ENCODE measurements at places on chromosomes 12 and 14.

GRCh38 chr12:5434647-5435560 lies 3.0 kb downstream of the NTF3 start:
- no peak overlapping the region for H3K27ac ChIP-seq
- no peak for DNase-seq
- no peak overlapping the region for H3K4me3 ChIP-seq

DNA sequence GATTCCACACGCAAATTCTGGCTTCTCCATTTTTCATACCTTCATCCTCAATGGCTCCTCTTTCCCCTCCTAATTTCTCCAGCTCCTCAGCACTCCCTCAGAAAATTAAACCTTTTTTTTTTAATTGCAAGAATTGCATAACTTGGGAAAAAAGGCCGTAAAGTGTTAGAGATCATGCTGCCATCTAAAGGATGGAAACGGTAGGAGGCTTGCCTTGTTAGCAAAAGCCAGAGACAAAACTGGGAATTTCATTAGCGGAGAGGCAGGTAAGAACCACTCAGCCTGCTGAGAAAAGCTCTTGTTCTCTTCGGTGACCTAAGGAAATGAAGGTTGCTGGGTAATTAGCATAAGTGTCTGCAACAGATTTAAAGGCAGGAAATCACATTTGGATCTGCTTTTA lies 204.3 kb downstream of the AEBP2 start:
- H3K27me3 ChIP-seq, result no peaks in the 10 kb centered on the region
- DNase-seq, result no peak
- peaks cover 16% of the 10 kb centered on the region for H3K36me3 ChIP-seq
- peak overlapping the region; percentile 4 for H3K27ac ChIP-seq

DNA sequence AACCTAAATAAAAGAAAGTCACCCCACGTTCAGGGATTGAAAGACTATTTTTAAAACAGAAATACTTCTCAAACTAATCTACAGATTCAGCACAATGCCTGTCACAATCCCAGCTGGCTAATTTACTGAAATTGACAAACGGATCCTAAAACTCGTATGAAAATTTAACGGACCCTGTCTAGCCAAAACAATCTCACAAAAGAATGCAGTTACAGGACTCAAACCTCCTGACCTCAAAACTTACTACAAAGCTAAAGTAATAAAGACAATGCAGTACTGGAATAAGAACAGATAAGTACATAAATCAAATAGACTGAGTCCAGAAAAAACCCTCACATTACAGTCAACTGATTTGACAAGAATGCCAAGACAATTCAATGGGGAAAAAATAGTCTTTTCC lies 48.8 kb downstream of the IPO8 start:
- no peak overlapping the region for H3K27ac ChIP-seq
- no peak for DNase-seq
- no peaks in the 10 kb centered on the region for H3K4me1 ChIP-seq
- H3K36me3 ChIP-seq, result no peaks in the 10 kb centered on the region
- H3K4me3 ChIP-seq, result no peak overlapping the region
- no peaks in the 10 kb centered on the region for H3K27me3 ChIP-seq

DNA sequence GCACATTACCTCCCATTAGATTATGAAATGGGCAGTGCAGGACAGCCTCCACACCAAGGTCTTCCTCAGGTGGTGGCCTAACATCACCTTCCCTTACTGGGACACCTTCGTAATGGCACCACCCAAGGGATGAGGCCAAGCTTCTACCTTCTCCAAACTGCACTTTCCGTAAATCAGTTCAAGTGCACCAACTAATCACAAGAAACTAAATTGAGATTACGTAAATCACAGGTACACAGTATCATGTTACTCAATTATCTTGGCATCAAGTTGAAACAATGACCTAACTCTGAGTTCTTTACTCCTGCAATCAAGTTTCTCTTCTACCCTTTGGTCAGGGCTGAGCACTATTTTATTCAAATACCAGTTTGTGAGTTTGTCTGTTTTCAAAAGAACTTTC lies 13.8 kb downstream of the SLC41A2 start:
- no peaks in the 10 kb centered on the region for H3K36me3 ChIP-seq
- no peak for DNase-seq
- no peak overlapping the region for H3K4me3 ChIP-seq
- H3K4me1 ChIP-seq, result no peaks in the 10 kb centered on the region
- H3K27ac ChIP-seq, result no peak overlapping the region
- no peaks in the 10 kb centered on the region for H3K27me3 ChIP-seq

- no peak overlapping the region for H3K4me3 ChIP-seq
- peaks cover 4% of the 10 kb centered on the region for H3K36me3 ChIP-seq
- peaks cover 4% of the 10 kb centered on the region for H3K4me1 ChIP-seq
- peaks cover 11% of the 10 kb centered on the region for H3K27me3 ChIP-seq
- no peak for DNase-seq
- no peak overlapping the region for H3K27ac ChIP-seq
Measured at GRCh38 chr14:94448071-94448808, 4.4 kb downstream of the SERPINA11 start.

- DNase-seq, result no peak
- H3K4me1 ChIP-seq, result peaks cover 26% of the 10 kb centered on the region
- H3K27ac ChIP-seq, result peak overlapping the region; percentile 29
- H3K4me3 ChIP-seq, result no peak overlapping the region
- H3K27me3 ChIP-seq, result peaks cover 4% of the 10 kb centered on the region
- H3K36me3 ChIP-seq, result no peaks in the 10 kb centered on the region
Measured at GRCh38 chr14:55760789-55761566, 181.0 kb downstream of the KTN1 start.

- no peak overlapping the region for H3K4me3 ChIP-seq
- H3K4me1 ChIP-seq, result no peaks in the 10 kb centered on the region
Measured at GRCh38 chr12:88247241-88247643, 105.1 kb downstream of the TMTC3 start.

GRCh38 chr14:74609721-74610120 lies 2.3 kb downstream of the LTBP2 start:
- peaks cover 3% of the 10 kb centered on the region for H3K36me3 ChIP-seq
- H3K4me3 ChIP-seq, result no peak overlapping the region
- DNase-seq, result no peak
- peaks cover 3% of the 10 kb centered on the region for H3K4me1 ChIP-seq
- H3K27ac ChIP-seq, result no peak overlapping the region

- H3K27me3 ChIP-seq, result peaks cover 8% of the 10 kb centered on the region
- H3K36me3 ChIP-seq, result peaks cover 6% of the 10 kb centered on the region
- no peak overlapping the region for H3K4me3 ChIP-seq
- no peak overlapping the region for H3K27ac ChIP-seq
Measured at GRCh38 chr14:74960736-74961135, 5.3 kb upstream of the PGF start.

- DNase-seq, result no peak
- H3K4me3 ChIP-seq, result no peak overlapping the region
- no peak overlapping the region for H3K27ac ChIP-seq
- H3K36me3 ChIP-seq, result no peaks in the 10 kb centered on the region
- peaks cover 9% of the 10 kb centered on the region for H3K27me3 ChIP-seq
Measured at GRCh38 chr12:54991161-54991990, 6.8 kb upstream of the TESPA1 start.

DNA sequence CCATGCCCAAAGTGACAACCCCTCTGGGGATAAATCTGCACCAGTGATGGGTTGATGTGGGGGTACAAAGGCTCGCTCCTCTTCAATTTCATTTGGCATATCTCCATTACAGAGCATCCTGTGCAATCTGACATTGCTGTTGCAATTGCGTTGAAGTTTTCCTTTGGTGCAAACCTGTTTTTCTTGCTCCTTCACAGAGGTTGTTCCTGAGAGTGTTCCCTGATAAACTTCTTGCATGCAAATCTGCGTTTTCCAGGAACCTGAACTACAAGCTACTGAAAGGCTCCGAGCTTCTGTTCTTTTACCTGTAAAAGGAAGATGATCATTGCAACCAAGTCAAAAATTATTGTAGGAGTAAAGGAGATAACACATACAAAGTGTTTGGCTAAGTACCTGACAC lies 26.1 kb downstream of the SERPINA11 start:
- H3K4me3 ChIP-seq, result no peak overlapping the region
- DNase-seq, result no peak
- no peaks in the 10 kb centered on the region for H3K27me3 ChIP-seq
- H3K36me3 ChIP-seq, result no peaks in the 10 kb centered on the region

DNA sequence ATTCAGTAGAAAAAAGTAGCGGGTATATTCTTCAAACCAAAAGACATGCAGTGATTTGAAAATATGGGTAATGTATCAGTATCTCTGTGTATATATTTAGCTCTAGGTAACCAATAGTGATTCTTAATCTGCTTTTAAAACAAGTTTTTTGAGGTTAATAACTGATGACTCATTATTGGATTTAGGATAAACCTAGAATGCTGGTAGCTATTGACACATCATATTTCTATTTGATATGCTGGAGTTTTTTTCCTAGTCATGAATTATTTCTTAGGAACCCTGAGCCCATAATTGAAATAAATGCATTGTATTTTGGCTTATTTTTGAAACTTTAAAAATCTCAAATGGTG lies 15.5 kb downstream of the ARF6 start:
- no peaks in the 10 kb centered on the region for H3K36me3 ChIP-seq
- DNase-seq, result no peak
- peaks cover 4% of the 10 kb centered on the region for H3K27me3 ChIP-seq
- H3K4me1 ChIP-seq, result no peaks in the 10 kb centered on the region
- no peak overlapping the region for H3K27ac ChIP-seq
- H3K4me3 ChIP-seq, result no peak overlapping the region

- no peaks in the 10 kb centered on the region for H3K4me1 ChIP-seq
- no peaks in the 10 kb centered on the region for H3K36me3 ChIP-seq
- H3K27ac ChIP-seq, result no peak overlapping the region
Measured at GRCh38 chr12:83985084-83985483, 927.5 kb downstream of the SLC6A15 start.

DNA sequence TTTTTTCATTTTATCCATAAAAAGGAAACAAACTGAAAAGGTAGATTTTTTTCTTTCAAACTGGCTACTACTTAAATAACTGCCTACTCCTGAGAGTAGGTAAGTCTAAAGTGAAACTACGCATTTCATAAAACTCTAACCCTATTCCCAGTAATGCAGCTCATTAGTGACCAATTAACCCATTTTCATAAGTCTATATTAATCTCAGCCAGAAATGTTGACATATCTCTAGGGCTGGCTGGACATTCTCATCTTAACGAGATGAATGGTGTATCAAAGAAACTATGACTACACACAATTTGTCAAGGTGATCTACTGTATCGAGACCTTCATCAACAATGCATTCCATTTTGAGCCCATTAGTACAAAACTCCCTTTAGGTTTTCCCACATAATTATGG lies 57.2 kb downstream of the EPS8 start:
- H3K36me3 ChIP-seq, result no peaks in the 10 kb centered on the region
- H3K4me1 ChIP-seq, result no peaks in the 10 kb centered on the region
- no peak for DNase-seq
- no peak overlapping the region for H3K4me3 ChIP-seq
- H3K27ac ChIP-seq, result no peak overlapping the region

DNA sequence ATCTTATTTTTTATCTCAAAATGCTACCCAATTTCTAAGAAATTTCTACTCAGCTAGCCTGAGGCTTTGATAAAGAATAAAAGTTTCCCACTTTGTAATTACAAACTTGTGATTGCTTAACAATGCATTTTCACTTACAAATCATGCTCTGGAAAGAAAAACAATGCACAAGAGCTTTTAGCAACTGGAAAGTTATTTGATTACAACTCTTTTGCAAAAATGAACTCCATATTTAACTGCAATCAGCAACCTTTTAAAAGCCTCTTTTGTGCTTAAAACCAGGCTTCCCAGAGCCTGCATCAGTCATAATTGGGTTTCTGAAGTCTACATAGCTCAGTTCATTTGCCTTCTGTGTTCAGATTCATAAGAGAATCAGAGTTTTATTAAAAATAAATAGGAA lies 395.2 kb downstream of the PAWR start:
- no peaks in the 10 kb centered on the region for H3K4me1 ChIP-seq
- DNase-seq, result no peak
- no peak overlapping the region for H3K4me3 ChIP-seq

- H3K36me3 ChIP-seq, result no peaks in the 10 kb centered on the region
- no peak overlapping the region for H3K27ac ChIP-seq
- no peak for DNase-seq
- no peaks in the 10 kb centered on the region for H3K27me3 ChIP-seq
- no peak overlapping the region for H3K4me3 ChIP-seq
Measured at GRCh38 chr12:14833952-14834351, 9.4 kb downstream of the ART4 start.

- DNase-seq, result no peak
- no peaks in the 10 kb centered on the region for H3K4me1 ChIP-seq
Measured at GRCh38 chr14:58215191-58215914, 15.4 kb downstream of the ACTR10 start.

- H3K4me3 ChIP-seq, result no peak overlapping the region
- no peak for DNase-seq
- H3K4me1 ChIP-seq, result no peaks in the 10 kb centered on the region
- no peak overlapping the region for H3K27ac ChIP-seq
- H3K27me3 ChIP-seq, result peaks cover 3% of the 10 kb centered on the region
Measured at GRCh38 chr14:69994002-69994401, 114.8 kb downstream of the SMOC1 start.

GRCh38 chr12:18165422-18165871 lies 75.5 kb upstream of the RERGL start:
- H3K4me1 ChIP-seq, result no peaks in the 10 kb centered on the region
- no peak overlapping the region for H3K4me3 ChIP-seq
- DNase-seq, result no peak
- no peak overlapping the region for H3K27ac ChIP-seq
- no peaks in the 10 kb centered on the region for H3K36me3 ChIP-seq

- H3K27ac ChIP-seq, result no peak overlapping the region
- DNase-seq, result no peak
- H3K36me3 ChIP-seq, result no peaks in the 10 kb centered on the region
- no peaks in the 10 kb centered on the region for H3K27me3 ChIP-seq
- H3K4me3 ChIP-seq, result no peak overlapping the region
- no peaks in the 10 kb centered on the region for H3K4me1 ChIP-seq
Measured at GRCh38 chr12:23113781-23114180, 488.8 kb downstream of the ETNK1 start.

DNA sequence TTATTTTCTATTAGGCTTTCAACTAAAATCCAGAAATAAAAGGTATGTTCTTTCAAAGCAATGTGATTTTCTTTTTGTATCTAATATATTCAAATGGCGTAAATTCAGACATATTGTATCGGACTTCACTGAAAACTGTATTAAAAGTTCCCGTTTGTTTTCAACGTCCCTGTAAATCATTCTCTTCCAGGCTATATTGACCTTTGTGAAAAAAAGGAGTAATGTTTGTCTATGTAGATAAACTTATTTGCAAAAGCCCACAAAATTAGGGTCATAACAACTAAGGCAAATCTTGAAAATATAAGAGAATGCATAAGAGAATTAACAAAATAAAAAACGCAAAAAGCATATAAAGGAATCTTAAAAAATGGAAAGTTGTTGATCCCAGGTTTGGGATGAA lies 1492.4 kb downstream of the AACS start:
- H3K36me3 ChIP-seq, result peaks cover 4% of the 10 kb centered on the region
- peaks cover 4% of the 10 kb centered on the region for H3K27me3 ChIP-seq
- H3K4me3 ChIP-seq, result no peak overlapping the region
- H3K27ac ChIP-seq, result no peak overlapping the region
- DNase-seq, result no peak

- H3K4me3 ChIP-seq, result no peak overlapping the region
- peaks cover 4% of the 10 kb centered on the region for H3K27me3 ChIP-seq
- H3K36me3 ChIP-seq, result no peaks in the 10 kb centered on the region
- DNase-seq, result no peak
Measured at GRCh38 chr12:107514887-107515445, 170.6 kb upstream of the PWP1 start.

Measured in glutamatergic neuron (in vitro differentiated cells).